ENCODE measurements at places on chromosomes 1 and 21.

GRCh38 chr1:43450251-43450941, 3.3 kb downstream of the HYI start:
- DNase-seq, result no peak

GRCh38 chr1:205913451-205914154, 29.7 kb downstream of the SLC26A9 start:
- no peak for DNase-seq

GRCh38 chr21:39842741-39843459, 24.3 kb upstream of the PCP4 start:
- DNase-seq, result no peak

DNA sequence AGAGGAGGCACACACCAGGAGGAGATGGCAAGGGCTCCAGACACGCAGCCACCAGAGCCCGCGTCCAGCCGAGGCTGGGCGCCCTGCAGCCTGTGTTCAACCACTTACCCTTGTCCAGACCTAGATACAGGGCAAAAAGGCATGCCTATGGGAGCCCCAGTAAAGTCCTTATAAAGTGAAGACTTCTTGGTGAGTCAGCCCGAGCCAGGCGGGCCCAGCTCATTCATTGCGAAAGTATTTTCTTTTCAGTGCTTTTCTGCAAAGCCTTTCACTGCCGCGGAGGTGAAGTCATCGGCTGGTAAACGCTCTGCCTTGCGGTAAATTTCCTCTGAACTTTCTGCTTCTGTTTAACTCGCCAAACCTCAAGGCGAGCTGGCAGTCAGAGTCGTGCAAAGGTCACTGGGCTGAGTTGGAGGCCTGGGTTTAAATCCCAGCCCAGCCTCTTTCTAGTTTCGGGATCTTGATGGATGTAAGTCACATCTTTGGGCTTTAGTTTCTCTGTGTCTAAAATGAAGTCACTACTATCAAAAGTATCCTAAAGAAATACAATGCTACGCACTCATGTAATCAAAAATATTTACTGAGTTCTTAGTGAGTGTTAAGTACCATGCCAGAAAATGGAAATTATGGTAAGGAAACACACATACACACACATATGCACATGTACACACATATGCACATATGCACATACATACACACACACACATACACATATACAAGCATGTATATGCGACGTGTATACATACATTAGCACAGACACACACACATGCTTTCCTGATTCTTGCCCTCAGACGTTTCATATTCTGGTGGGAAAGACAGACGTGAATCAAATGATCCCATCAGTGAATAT, 54.7 kb upstream of the IFFO2 start:
- peak; percentile 82 for DNase-seq

GRCh38 chr21:46097336-46098293, at the start of gene COL6A2:
TSS of gene COL6A2 (plus strand) at chr21:46098112.
- no peak for DNase-seq

DNA sequence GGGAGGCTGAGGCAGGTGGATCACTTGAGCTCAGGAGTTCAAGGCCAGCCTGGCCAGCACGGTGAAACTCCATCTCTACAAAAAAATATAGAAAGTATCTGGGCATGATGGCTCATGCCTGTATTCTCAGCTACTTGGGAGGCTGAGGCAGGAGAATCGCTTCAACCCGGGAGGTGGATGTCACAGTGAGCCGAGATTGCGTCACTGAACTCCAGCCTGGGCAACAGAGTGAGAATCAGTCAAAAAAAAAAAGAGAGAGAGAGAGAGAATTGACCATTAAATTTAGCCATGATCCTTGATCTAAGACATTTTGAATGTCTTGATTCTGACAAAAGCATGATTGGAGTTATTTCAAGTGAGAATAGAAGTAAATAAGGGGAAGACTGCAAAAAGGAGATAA, 19.1 kb downstream of the RBM11 start:
- no peak for DNase-seq

DNA sequence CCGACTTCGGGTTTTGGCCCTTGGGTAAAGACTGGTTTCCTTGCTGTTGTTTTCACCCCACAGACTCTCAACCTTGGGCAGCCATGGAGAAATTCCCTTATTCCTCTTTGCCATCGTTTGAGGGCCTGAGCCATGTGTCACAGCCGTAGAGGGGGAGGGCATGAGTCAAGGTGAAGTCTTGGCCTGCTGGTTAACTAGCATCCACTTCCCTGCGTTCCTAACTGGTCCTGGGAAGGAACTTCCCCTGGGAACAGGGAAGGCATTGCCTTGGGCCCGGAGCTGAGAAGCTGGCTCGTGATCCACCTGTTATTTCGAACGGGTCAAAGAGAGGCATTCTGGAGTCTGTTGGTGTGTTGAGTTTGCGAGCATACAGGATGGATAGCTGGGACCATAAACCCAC, 464.9 kb downstream of the CAMTA1 start:
- no peak for DNase-seq

DNA sequence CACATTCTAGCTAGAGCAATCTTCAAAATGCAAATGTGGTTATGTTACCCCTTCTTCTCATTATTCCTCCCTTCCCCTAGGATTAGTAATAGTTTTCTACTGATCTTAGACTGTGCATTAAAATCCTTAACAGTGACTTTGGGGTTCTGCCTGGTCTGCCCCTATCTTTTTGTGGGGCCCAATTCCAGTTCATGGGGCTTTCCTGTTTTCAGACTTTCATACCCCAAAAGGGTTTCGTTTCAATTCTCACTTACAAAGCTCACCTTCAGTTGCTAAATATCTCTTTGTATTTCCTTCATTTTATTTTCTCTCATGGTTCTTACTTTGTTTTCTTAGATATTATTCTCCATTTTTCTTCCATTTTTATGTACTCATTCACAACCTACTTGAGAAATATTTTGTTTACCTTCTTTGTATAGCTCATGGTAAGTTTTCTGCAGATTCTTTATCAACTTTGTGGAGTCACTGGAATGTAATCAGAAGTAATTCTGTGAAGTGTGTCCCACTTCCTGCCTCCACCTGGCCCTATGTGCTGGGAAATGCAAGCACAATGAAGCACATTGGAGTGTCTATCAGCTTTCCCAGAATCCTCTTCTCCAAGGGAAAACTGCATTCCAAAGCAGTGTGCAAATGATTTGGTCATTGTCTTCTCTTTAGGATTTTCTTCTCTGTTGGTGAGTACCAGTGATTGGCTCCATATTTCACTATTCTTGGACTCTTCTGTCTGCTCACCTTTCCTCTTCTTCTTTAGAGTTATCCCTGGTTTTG, 350.2 kb downstream of the ZNF326 start:
- no peak for DNase-seq

DNA sequence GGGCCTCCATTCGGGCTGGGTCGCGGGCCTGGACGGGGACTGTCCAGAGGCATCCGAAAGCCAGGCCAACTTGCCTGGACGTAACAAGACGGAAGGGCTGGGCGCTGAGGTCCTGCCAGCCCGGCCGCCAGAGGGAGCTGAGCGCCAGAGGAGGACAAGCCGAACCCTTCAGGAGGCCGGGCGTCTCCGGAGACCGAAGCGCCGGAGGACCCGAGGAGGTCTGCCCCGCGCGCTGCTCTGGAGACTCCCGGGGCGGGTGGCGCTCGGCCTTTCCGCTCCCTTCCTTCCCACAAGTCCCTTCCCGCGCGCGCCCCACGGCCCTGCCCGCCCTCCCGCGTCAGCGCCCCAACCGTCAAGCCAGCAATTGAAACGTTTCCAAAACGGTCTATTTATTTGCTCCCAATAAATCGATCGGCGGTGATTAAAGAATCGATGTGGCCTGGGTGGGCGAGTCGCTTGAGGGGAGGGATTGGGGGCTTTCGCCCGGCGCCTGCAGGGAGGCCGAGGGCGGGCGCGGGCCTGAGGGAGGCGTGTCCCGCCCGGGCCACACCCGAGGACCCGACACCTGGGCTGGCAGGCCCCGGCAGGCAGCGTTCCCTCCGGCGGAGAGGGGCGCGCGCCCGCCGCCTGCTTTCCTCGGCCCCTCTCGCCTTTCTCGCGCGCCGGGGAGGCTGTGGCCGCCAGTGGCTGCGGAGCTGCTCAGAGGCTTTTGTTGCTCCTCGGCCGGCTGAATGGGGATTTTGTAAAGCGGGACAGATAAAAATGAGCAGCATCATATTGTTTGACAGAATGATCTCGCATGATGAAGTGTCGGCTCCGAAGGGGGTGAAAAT, 5.2 kb upstream of the FOXD3 start:
- no peak for DNase-seq

- no peak for DNase-seq
Measured at GRCh38 chr1:207034998-207035397, 2.4 kb upstream of the C1orf116 start.

DNA sequence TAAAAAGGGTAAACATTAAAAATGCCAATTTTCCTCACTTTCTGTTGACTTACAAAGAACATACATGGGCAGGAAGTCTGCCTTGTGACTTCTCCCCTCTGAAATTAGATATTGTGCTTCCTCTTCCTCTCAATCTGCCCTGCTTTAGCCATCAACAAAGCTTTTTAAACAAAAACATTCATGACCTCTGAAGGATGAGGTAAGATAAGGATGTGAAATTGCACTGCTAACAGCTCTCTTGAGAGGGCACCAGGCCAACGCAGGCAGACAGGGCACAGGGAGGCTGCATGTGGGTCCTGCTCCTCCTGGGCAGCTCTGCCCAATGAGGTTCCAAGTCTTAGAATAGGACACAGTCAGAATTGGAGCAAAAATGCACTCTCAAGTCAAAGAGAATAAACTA, 62.1 kb downstream of the DEGS1 start:
- DNase-seq, result peak; percentile 5

DNA sequence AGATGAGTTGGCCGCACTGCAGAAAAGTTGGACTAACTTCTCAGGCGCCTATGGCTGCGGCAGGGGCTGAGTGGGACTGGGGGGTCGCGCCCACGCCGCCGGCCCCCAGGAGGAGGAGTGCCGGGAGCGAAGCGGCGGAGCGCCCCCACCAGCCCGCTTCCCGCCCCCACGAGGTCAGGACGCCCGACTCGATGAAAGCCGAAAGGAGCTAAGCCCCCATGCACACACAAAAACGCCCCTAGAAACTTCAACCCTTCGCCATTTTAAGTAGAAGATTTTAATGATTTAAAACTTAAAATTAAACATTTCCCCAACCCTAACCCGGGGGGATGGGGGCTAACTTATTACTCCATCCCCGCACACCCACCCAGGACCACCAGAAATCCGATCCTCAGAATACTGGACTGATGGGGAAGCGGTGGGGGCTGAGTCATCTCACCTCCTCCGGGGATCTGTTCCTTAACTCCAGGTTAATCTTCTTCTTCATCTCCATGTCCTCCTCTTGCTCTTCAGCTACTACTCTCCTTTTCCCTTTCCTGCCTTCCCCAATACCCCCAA, 539 bp downstream of the ANP32E start:
- DNase-seq, result no peak

- DNase-seq, result no peak
Measured at GRCh38 chr1:179287946-179288345, 5.7 kb upstream of the SOAT1 start.

DNA sequence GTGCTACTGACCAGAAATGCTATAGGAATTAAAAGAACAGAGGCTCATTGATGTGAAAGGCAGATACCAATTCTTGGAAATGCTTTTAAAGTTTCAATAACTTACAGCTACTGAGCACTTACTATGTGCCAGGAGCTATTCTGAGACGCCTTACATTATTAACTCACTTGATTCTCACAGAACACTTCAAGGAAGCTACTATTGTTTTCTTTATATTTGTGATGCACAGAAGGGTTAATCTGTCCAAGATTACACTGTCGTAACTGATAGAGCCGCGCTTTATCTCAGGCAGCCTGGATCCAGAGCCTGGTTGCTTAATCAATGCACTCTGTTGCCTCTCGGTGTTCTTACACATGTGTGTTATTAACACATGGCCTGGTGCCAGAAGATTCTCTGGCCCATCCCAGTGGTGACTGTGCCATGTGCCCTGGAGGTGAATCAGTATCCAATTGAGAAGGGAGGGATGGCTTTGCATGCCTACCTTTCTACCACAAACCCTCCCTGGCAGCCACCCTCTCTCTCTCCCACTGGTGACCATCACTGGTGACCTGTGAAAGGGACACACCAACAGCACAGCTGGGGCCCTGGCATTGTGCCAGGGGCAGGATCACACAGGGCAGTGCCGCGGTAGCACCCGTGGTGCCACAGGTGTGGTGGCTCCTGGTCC, 8.8 kb downstream of the FMO1 start:
- no peak for DNase-seq

DNA sequence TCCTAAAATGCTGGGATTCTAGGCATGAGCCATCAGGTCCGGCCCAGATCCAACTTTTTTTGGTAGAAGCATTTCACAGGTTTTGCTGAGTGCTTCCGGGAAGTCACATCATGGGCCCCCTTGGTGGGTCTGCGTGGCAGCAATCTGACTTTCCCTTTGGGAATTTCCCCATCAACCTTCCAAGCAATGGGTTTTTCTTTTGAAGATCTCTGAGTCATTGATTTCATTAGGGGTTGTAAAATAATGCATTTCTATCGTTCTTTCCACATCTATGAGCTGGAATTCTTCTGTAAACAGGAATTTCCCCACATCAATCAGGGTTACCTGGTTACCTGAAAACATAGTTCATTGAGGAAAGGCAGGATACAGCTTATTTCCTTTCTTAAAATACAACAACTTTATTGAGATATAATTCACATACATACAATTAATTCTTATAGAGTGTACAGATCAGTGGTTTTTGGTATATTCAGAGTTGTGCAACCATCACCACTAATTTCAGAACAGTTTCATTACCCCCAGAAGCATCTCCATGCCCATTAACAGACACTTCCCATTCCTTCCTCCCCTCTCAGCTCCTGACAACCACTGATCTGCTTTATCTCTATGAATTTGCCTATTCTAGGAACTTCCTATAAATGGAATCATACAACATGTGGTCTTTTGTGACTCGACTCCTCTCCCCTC, 9.9 kb upstream of the ZBTB17 start:
- no peak for DNase-seq

- DNase-seq, result no peak
Measured at GRCh38 chr1:152398812-152399698, 15.0 kb downstream of the CRNN start.

GRCh38 chr1:204752688-204753040, 67.1 kb upstream of the LRRN2 start:
- no peak for DNase-seq

- no peak for DNase-seq
Measured at GRCh38 chr1:60942291-60942690, 140.1 kb upstream of the NFIA start.

GRCh38 chr1:41503538-41504113, 19.1 kb upstream of the EDN2 start:
- DNase-seq, result no peak

Measured in anterior cingulate cortex (tissue), 58 donors.